ENCODE measurements at places on chromosomes 2 and 18. TPM values are rescaled to one million over a fixed set of nuclear protein-coding genes. Genes with fewer than 3 reads are reported as not detected.

DNA sequence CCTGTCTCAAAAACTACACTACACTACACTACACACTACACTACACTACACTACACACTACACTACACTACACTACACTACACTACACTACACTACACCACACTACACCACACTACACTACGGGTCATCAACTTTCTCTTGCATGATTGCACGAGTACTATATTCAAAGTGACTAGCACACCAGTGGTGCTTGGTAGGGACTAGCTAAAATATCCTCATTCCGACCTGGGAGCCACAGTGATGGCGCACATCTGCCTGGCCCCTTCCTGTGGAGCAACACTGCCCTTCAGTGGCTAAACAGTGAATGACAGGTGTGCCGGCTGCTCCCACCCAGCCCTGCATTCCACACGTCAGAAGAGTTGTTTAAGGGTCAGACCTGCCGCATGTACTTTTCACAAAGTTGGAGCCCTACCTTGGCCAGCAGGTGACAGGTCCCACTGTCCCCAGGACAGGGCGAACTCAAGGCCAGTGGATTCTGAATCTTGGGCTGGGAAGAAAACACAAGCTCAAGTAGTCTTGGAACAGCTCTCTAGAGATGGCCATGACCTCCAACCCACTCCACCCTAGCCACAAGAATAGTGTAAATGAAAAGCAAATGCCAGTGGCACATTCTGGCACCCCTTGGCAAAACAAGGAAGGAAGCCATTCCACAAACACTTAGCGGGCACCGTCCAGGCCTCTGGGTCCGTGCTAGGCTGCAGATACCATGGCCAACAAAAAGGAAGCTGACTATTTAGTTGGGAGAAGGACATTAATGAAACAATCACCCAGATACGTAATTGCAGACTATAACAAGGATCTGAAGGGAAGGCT, 79.7 kb upstream of the MSH2 start:
- H3K36me3 ChIP-seq, result peaks cover 7% of the 10 kb centered on the region
- peaks cover 4% of the 10 kb centered on the region for H3K4me1 ChIP-seq
- no peaks in the 10 kb centered on the region for H3K27me3 ChIP-seq
- no peak overlapping the region for H3K4me3 ChIP-seq
- DNase-seq, result peak; percentile 95

GRCh38 chr2:156445296-156446220, 9.4 kb downstream of the GPD2 start:
- no peak overlapping the region for H3K4me3 ChIP-seq
- H3K27ac ChIP-seq, result no peak overlapping the region
- DNase-seq, result no peak
- H3K4me1 ChIP-seq, result no peaks in the 10 kb centered on the region
- H3K27me3 ChIP-seq, result no peaks in the 10 kb centered on the region

- no peaks in the 10 kb centered on the region for H3K4me1 ChIP-seq
- no peaks in the 10 kb centered on the region for H3K27me3 ChIP-seq
- H3K36me3 ChIP-seq, result no peaks in the 10 kb centered on the region
- DNase-seq, result peak; percentile 12
- no peak overlapping the region for H3K27ac ChIP-seq
- no peak overlapping the region for H3K4me3 ChIP-seq
Measured at GRCh38 chr2:236964291-236964690, 121.4 kb upstream of the COPS8 start.

- no peak overlapping the region for H3K27ac ChIP-seq
- no peak overlapping the region for H3K4me3 ChIP-seq
- H3K36me3 ChIP-seq, result no peaks in the 10 kb centered on the region
- DNase-seq, result no peak
Measured at GRCh38 chr2:4134551-4135550, 431.5 kb downstream of the DCDC2C start.

DNA sequence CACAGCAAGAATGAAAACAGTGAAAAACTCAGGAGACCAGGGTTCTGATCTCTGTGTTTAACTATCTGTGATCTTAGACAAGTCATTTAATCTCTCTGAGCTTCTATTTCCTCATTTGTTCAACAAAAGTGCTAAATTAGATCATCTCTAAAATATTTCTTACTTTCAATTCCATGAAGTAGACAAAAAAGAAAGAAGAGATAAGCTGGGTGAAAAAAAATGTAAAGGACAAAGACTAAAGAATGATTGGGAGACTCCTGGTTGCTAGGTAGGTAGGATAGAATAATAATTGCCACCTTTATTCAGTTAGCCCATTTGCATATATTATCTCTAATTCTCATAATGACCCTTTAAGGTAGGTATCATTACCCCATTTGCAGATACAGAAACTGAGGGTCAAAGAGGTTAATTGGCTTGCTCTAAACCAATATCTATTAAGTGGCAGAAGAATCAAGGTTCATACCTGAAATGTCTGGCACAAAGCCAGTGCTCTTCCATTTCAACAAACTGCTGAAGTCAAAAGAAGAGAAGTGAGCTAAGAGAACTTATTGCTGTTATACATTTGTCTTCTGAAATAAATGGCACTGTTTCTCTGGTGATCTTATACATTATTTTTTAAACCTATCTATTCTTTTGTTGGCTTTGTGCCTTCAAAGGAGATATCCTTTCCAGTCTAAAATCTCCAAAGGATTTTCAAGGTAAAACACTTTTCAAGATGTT, 141.7 kb downstream of the OTX1 start:
- peak overlapping the region; percentile 36 for H3K4me3 ChIP-seq
- no peak for DNase-seq
- no peaks in the 10 kb centered on the region for H3K4me1 ChIP-seq
- H3K27ac ChIP-seq, result no peak overlapping the region

- H3K36me3 ChIP-seq, result no peaks in the 10 kb centered on the region
- peak overlapping the region; percentile 77 for H3K4me3 ChIP-seq
- H3K27ac ChIP-seq, result no peak overlapping the region
Measured at GRCh38 chr2:216370961-216371712, 1.1 kb downstream of the MARCHF4 start.

GRCh38 chr2:79686884-79687283, 174.0 kb downstream of the CTNNA2 start:
- DNase-seq, result no peak
- H3K4me3 ChIP-seq, result no peak overlapping the region
- no peaks in the 10 kb centered on the region for H3K4me1 ChIP-seq
- no peaks in the 10 kb centered on the region for H3K27me3 ChIP-seq
- H3K36me3 ChIP-seq, result no peaks in the 10 kb centered on the region

DNA sequence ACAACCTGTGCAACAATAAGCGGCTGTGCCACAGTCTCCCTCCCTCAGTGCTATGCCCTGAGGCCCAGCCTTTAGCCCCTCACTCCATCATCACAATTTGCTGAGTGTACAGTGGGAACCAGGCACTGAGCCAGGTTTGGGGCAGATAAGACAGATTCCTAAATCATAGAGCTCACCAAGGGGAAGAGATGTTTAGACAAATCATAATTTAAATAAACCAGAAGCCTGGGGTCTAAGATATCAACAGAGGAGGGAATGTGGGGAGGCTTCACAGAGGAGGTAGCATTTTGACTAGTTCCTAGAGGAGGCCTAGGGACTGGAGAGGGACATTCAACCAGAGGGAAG, 139.3 kb upstream of the EPAS1 start:
- peaks cover 2% of the 10 kb centered on the region for H3K4me1 ChIP-seq
- DNase-seq, result no peak
- H3K27ac ChIP-seq, result no peak overlapping the region
- H3K27me3 ChIP-seq, result peaks cover 58% of the 10 kb centered on the region
- no peaks in the 10 kb centered on the region for H3K36me3 ChIP-seq
- no peak overlapping the region for H3K4me3 ChIP-seq

GRCh38 chr2:134500211-134500935, 218.4 kb downstream of the TMEM163 start:
- no peaks in the 10 kb centered on the region for H3K36me3 ChIP-seq
- H3K27ac ChIP-seq, result no peak overlapping the region
- H3K4me1 ChIP-seq, result no peaks in the 10 kb centered on the region
- H3K27me3 ChIP-seq, result no peaks in the 10 kb centered on the region
- no peak for DNase-seq

DNA sequence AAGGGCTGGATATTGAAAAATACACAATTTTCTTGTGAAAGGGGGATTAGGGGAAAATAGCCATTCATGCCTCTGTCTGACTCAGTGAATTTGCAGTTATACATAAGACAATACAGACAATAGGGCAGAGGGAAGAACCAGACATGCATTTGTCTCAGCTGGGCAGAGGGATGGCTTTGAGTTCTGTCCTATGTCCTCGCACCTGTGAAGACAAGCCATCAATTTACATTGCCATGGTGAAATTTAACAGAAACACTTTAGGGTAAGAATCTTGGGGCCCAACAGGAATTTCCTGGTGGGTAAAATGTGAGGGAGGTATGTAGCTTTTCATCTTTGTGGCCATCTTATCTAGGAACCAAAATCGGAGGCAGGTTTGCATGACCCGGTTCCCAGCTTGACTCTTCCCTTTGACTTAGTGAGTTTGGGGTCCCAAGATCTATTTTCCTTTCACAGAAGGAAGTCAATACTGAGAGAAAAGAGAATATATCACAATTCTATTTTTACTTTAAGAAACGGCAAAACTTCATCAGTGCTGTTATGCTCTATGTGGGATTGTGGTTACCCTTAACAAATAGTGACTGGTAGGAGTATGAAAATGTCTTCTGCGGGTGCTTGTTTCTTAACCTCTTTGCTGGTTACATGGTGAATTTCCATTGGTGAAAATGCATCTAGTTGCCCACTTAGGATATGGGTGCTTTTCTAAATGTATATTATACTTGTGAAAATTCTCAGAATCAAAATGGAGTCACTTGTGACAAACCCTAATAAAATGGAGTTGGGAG, 221.8 kb downstream of the SPP2 start:
- no peaks in the 10 kb centered on the region for H3K4me1 ChIP-seq
- no peak overlapping the region for H3K27ac ChIP-seq
- H3K36me3 ChIP-seq, result no peaks in the 10 kb centered on the region
- no peak for DNase-seq

Gene SERPINB10
- total RNA-seq, result not detected

Gene ILKAP
- 40.9 TPM for total RNA-seq

- no peak overlapping the region for H3K27ac ChIP-seq
- H3K4me1 ChIP-seq, result no peaks in the 10 kb centered on the region
- no peak for DNase-seq
- no peaks in the 10 kb centered on the region for H3K27me3 ChIP-seq
- no peaks in the 10 kb centered on the region for H3K36me3 ChIP-seq
- no peak overlapping the region for H3K4me3 ChIP-seq
Measured at GRCh38 chr2:196607073-196607472, 32.4 kb upstream of the CCDC150 start.

Gene FAM124B
- total RNA-seq, result 1.2 TPM

Gene SAG
- total RNA-seq, result not detected

Gene TP53I3
- 23.2 TPM for total RNA-seq

Gene SPP2
- total RNA-seq, result not detected

DNA sequence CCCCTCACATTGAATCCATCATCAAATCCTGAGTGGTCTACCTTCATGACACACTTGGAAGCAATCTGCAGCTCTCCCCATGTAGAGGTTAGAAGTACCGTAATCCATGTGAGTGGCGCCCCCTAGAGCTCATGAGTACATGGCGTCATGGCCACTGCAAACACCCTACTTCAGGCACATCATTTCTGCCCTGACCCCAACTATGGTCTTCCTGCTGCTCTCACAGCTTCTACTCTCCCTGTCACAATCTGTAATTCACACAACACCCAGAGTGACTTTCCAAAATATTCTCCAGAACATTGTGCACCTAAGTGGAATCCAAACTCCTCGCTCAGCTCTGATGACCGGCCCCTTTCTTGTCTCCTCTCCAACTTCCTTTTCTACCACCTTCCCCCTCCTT, 141.9 kb downstream of the ANKRD44 start:
- H3K27ac ChIP-seq, result no peak overlapping the region
- DNase-seq, result peak; percentile 92
- H3K4me3 ChIP-seq, result no peak overlapping the region
- H3K36me3 ChIP-seq, result no peaks in the 10 kb centered on the region

DNA sequence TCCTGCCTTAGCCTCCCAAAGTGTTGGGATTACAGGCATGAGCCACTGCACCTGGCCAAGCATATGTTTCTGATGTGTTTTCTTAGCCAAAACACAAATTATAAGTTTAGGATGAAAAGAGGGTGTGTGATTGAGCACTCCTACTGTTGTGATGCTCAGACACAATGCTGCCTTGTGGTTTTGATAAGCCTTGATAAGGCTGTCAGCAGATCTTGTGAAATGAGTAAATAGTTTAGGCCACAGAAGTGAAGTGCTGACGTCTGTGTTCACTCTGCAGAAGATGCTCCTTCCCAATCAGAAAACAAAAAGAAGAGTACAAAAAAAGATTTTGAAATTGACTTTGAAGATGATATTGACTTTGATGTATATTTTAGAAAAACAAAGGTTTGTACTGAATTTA, 24.3 kb downstream of the NCAPH start:
- no peaks in the 10 kb centered on the region for H3K27me3 ChIP-seq
- DNase-seq, result no peak
- no peak overlapping the region for H3K4me3 ChIP-seq
- no peaks in the 10 kb centered on the region for H3K4me1 ChIP-seq
- H3K27ac ChIP-seq, result no peak overlapping the region

- no peaks in the 10 kb centered on the region for H3K4me1 ChIP-seq
- H3K36me3 ChIP-seq, result no peaks in the 10 kb centered on the region
- DNase-seq, result peak; percentile 57
- H3K27me3 ChIP-seq, result no peaks in the 10 kb centered on the region
- no peak overlapping the region for H3K4me3 ChIP-seq
Measured at GRCh38 chr2:179096090-179096489, 46.2 kb upstream of the CCDC141 start.

Measured in endodermal cell (in vitro differentiated cells).